ENCODE measurements at places on chromosomes 7 and 10.
A peak's percentile ranks its signal among the peaks of the same experiment; 100 is the strongest.

DNA sequence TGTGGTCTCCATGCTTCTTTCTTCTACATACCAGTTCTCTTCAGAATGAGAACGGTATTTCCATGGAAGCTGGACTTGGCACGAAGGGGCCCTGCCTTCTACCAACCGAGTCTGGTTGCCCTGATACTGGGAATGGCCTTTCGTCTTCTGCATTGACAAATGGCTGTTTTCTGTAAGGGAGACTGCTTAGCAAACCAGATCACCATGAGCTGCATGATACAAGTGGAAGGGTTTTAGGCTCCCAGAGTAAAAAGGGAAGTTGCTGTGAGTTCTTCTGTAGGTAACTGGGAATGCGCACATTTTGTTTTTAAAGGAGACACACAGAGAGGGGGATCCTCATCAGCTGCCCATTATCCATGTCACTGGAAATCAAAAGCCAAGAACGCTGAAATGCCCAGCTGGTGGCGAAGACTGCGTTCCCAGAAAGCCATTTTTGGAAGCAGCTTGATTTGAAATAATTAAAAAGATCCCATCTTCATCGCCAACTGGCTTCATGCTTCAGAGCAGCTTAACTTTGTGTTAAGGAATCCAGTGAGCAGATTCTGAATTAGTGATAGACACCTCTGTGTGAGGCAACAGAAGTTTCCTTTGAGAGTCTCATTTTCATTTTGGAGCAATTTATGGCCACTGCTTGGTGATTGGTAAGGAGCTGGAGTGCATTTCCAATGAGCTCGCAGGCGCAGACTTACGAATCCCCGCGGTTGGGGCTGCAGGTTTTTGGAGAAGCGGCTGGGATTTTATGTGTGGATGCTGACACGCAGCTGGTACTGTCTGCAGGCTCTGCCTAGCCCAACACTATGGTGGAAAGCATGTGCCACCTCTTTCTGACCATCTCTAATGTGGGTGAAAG lies 672.7 kb upstream of the FOXK1 start:
- DNase-seq = no peak

DNA sequence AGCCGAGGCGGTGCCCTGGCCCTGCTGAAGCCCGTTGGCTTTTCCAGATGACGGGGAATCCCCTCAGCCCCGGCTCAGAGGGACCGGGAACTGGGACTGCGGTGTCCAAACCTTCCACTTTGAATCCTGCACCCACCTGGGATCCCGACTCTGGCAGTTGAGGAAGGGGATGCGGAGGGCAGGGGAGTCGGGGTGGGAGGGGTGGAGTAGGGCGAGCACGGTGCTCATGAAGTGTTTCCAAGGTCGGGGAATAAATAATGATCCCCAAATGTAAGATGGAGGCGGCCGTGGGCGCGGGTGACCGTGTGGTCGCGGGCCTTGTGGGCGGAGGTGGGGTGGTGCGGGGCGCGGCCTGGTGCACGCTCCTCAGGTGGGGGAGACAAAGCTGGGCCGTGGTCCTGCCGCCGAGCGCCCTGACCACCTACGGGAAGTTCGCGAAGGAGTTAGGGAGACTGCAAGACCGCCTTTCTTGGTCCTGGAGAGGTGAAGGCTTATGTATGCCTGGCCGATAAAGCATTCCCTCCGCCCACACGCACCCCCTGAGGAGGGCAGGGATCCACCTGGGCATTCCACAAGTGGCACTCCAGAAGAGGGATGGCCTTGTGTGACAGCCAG lies 1.4 kb downstream of the MTURN start:
- DNase-seq = no peak

GRCh38 chr7:47979145-47979831 lies at the start of gene HUS1:
Gene HUS1, minus strand, starts transcription at chr7:47979615. Its CDS starts 96 bp downstream, at chr7:47979519.
- peak; percentile 98 for DNase-seq

- DNase-seq = no peak
Observed at GRCh38 chr7:16098058-16098457, 323.3 kb downstream of the CRPPA start.

DNA sequence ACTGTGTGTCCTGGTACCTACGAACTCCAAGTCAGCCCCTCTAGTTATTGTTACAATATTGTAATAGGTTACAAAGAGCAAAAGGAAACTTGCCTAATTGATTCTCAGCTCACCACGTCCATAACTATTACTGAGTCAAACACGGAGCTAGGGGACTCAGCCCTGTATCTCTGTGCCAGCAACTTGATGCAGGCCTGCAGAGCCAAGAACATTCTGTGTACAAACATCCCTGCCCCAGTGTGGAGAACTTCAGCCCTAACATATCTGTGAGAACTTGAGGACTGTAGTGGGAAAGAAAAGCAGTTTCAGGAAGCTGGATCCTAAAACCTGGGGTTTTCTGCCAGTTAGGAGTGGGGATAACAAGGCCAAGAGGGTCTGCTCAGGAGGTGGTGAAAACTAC lies 114.9 kb upstream of the PRSS58 start:
- DNase-seq = peak; percentile 16

GRCh38 chr10:82242778-82243177 lies 367.8 kb downstream of the NRG3 start:
- DNase-seq = no peak

DNA sequence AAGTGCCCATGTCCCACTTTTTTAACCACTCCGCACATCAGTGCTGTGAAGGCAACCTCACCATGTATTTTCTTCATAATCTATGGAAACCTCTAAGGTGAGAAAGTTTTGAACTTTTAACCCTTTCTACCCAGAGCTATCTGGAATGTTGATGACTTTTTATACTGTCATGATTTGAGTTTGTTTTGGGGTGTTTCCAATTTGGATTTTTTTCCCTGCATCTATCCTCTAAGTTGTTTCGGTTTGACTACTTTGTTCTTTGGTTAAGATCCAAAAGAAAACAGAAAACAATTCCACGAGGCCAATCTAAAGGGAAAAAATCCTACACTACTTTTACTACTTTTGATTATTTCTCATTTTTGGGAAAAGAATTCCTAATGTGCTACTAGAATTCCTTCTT lies 279.7 kb downstream of the USP6NL start:
- no peak for DNase-seq

- DNase-seq = no peak
Observed at GRCh38 chr7:2063563-2064260, 169.0 kb downstream of the MAD1L1 start.

DNA sequence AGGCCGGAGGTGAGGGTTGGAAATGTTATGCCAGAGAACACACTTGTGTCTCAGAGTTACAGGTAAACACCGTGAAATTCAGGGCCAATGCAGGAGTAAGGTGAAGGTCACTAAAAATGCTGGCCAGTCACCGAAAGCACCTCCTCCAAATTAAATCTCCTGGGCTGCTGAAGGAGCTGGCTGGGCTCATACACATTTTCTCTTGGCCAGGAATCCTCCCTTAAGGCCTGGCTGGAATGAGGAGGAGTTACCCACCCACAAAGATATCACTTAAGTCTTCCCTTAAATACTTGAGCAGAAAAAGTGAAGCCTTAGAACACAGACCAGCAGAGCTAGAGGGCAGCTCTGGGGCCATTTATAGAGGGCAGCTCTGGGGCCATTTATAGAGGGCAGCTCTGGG lies 46.3 kb downstream of the HTRA1 start:
- DNase-seq = no peak

GRCh38 chr7:100779359-100779758 lies 46.0 kb downstream of the ZAN start:
- DNase-seq = no peak

- no peak for DNase-seq
Observed at GRCh38 chr10:84226616-84227015, 1.3 kb upstream of the LRIT2 start.

- DNase-seq = no peak
Observed at GRCh38 chr7:18201350-18201749, 173.7 kb upstream of the PRPS1L1 start.

GRCh38 chr10:102121739-102122372 lies 1.7 kb upstream of the LDB1 start:
- DNase-seq = peak; percentile 31

GRCh38 chr10:122461367-122461728 lies at the start of gene HTRA1:
Gene HTRA1, plus strand, starts transcription at chr10:122461553. Its CDS starts 100 bp downstream, at chr10:122461653.
- no peak for DNase-seq

GRCh38 chr7:103613655-103614642 lies 167.9 kb upstream of the SLC26A5 start:
- DNase-seq = no peak

DNA sequence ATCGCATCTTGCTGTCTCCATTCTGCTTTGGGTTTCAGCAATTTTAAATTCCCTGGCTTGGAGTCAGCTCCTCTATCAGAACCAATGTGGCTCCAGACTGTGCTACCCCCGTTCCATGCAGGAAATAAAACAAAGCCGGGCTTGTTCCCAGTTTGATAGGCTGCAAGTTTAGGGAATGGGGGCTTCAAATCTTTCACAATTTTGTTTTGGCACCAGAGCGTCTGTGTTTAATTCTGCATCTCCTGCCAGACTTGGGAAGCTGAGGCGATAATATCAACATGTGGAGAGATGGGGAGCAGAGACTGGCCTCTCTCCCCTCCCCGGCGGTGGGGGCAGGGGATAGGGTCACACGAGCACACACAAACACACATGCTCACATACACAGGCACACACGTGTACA lies 305.9 kb downstream of the FGFR2 start:
- no peak for DNase-seq

DNA sequence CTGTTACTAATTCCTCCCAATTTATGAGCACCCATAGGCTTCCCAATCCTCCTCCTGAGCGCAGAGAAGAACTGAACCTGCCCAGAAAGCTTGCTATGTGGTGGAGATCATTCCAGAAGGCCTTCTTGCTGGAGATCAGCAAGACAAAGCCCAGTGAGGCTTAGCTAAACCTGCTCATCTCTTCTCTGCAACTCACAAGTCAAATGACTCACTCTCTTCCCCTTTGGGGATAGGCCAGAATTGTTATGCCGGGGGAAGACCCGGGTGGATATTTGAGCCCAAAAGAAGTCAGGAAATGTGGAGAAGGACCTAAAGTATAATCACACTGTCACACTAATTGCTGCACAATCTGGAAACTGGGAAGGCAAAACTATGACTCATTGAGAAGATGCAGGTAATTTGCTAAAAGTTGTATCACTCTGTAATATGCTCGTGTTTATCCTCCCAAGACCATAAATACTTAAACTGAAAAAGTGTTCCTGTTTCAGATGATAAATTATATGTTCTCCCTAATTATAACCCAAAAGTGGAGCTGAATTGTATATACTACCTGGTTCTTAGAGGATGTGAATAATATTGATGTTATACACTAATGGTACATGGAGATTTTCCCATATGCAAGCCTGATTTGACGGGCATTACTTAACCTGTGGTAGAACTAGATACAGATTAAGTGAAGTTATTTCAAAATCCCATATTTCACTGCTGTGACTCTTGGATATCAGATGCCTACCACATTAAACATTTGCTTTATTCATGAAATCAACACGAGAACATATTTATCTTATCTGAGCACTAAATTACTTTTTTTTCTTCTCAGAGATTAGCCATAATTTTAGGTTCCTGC lies 6.4 kb downstream of the NEBL start:
- no peak for DNase-seq

- no peak for DNase-seq
Observed at GRCh38 chr7:151415375-151416105, 5.7 kb upstream of the WDR86 start.

DNA sequence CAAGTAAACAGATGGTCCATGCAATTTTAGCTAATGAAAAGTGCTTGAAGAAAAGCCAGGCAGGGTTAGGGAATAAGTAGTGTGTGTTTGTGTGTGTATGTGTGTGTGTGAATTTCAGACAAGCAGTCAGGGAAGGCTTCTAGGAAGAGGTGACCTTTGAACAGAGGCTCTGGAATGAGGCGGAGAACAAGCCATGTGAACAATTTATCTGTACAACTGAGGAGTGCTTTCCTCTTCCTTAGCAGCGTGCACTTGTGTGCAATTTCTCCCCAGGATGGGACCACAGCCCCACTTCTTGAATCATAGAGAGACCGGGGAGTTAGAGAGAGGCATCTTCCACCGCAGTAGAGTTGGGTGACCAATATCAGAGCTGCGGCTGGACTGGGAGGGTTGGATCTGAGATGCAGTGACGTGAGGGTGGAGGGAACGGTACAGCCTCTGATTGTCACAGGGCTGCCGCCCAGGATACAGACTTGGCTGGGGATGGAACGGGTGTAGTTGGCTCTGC lies 69.2 kb upstream of the FAM171A1 start:
- no peak for DNase-seq

DNA sequence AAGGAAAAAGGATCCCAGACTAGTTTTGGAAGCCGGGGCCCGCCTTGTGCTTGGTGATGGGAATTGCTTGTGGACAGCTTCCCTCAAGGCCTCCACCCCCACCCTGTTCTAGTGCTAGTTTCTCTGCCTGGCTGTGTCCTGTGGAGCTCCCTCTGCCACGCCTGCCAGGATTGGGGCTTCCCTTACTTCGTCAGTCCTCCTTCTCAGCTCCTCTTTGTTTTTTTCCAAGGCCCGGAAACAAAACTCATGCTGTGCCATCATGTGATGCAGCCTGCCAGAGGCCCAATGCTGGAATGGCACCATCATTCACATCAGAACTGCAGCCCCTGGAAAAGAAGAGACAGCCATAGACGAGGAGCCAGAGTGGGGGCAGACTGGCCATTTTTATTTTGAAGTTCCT lies 11.2 kb downstream of the YKT6 start:
- no peak for DNase-seq

- no peak for DNase-seq
Observed at GRCh38 chr10:11719496-11720259, 22.5 kb upstream of the ECHDC3 start.

DNA sequence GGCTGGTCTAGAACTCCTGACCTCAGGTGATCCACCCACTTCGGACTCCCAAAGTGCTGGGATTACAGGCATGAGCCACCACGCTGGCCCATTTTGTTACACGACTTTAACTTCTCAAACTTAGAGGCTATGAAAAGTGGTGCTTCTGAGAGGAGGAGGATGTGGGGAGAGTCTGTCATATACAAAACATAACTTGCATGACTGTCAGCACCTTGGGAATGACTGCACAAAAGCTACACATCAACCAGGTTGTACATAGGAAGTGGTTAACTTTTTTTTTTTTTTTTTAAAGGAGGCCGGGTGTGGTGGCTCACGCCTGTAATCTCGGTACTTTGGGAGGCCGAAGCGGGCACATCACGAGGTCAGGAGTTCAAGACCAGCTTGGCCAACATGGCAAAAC lies 43.4 kb upstream of the GSDME start:
- no peak for DNase-seq

GRCh38 chr7:94123136-94123535 lies 119.0 kb upstream of the BET1 start:
- no peak for DNase-seq

GRCh38 chr7:145016068-145016467 lies 180.2 kb upstream of the TPK1 start:
- no peak for DNase-seq

DNA sequence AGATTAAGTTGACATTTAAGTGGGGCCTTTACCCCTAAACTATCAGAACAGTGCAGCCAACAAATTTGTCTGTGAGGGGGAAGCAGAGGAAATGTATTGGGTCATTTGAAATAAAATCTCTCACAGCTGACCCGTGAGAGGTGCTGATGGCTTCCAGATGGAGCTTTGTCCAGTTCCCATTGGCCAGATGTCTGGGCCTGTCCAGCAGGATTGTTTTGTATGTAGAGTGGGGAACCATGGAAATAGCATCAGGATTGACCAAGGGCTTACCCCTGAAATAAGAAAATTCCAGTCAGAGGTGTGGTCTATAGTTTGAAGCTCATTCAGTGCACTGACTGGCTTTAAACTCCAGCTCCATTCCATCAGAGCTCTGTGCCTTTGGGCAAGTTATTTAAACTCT lies 50.6 kb downstream of the INHBA start:
- no peak for DNase-seq

GRCh38 chr10:78893217-78893616 lies 175.5 kb upstream of the ZMIZ1 start:
- DNase-seq = no peak

GRCh38 chr10:132900211-132900756 lies 42.1 kb downstream of the CFAP46 start:
- DNase-seq = no peak

- no peak for DNase-seq
Observed at GRCh38 chr7:155222061-155222460, 75.6 kb upstream of the INSIG1 start.

Measured in Karpas-422 (cell line).